ENCODE measurements at places on chromosomes 11 and 22.

DNA sequence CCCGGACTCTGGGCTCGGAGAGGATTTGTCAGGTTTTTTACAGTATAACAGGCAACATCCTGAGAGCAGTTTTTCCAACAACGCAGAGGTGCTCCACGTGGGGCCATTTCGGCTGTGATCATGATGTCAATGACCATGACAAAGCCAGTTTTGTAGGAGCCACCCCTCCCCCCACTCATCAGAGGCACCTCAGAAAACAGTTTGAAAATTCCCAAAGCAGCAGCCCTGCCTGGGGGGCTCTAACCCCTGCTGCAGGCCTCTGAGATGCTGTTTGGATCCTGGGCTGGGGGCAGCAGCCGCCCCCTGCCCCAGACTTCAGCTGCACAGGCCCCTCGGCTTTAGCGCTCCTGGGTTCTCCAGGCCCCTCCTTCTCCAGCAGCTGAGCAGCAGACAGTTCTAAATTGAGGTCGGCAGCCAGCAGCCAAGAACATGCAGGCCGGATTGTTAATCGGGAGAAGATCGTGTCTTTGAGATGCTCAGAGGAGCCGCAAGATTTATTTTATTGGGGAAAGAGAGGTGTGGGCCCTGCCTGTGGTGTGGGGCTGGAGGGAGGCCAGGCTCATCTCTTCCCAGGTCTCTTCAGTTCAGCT, 19.4 kb downstream of the NFAM1 start:
- H3K27ac ChIP-seq, result no peak overlapping the region
- no peak for DNase-seq
- H3K36me3 ChIP-seq, result no peaks in the 10 kb centered on the region
- H3K4me1 ChIP-seq, result no peaks in the 10 kb centered on the region
- H3K27me3 ChIP-seq, result peaks cover 66% of the 10 kb centered on the region

DNA sequence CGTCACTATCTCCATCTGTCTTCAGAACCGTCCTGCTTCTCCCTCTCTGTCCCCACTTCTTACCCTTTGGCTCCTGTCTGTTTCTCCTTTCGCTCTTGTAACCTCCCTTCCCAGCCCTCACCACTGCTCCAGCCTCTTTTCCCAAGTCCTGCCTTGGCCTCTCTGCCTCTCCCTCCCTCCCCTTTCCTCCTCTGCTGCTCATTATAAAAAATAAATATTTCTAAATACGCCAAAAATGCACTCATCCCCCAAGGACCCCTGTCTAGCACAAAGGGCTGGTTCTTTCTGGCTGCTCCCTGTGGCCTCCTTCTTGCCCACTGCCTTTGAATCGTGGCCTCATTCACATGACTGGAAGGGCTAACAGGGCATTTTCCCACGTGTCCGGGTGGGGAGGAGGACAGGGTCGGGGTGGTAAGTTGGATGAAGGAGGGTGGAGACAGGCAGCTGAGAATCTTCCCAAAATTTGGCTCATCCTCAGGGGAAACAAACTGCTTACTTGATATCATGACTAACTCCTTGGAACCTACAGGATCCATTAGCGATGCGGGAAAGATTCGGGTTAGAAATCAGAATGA, 26.4 kb upstream of the OAF start:
- no peaks in the 10 kb centered on the region for H3K4me1 ChIP-seq
- H3K36me3 ChIP-seq, result no peaks in the 10 kb centered on the region
- no peak overlapping the region for H3K27ac ChIP-seq
- H3K27me3 ChIP-seq, result peaks cover 4% of the 10 kb centered on the region
- no peak overlapping the region for H3K4me3 ChIP-seq
- no peak for DNase-seq

DNA sequence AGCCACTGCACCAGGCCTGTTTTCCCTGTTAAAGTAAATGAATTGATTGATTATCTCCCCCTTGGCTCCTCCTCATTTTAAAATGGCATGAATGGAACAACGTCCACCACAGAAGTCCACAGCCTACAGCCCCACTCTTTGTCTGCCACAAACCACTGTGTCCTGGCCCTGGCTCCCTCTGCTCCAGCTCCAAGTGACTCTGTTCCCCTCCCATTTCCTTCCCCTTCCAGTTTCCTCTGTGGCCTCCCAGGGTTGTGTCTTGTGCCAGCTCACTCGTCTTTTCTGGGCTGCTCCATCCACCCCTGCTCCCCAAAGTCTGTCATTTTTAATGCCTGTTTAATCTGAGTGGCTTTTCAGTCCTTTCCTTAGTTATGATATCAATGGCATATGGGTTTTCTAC, 52.4 kb upstream of the CD5 start:
- no peaks in the 10 kb centered on the region for H3K36me3 ChIP-seq
- no peaks in the 10 kb centered on the region for H3K27me3 ChIP-seq
- no peaks in the 10 kb centered on the region for H3K4me1 ChIP-seq
- no peak overlapping the region for H3K4me3 ChIP-seq
- no peak overlapping the region for H3K27ac ChIP-seq

GRCh38 chr11:129724866-129725265, 90.8 kb upstream of the TMEM45B start:
- H3K4me3 ChIP-seq, result no peak overlapping the region
- no peak overlapping the region for H3K27ac ChIP-seq
- H3K36me3 ChIP-seq, result no peaks in the 10 kb centered on the region
- no peaks in the 10 kb centered on the region for H3K27me3 ChIP-seq
- no peak for DNase-seq
- H3K4me1 ChIP-seq, result no peaks in the 10 kb centered on the region

DNA sequence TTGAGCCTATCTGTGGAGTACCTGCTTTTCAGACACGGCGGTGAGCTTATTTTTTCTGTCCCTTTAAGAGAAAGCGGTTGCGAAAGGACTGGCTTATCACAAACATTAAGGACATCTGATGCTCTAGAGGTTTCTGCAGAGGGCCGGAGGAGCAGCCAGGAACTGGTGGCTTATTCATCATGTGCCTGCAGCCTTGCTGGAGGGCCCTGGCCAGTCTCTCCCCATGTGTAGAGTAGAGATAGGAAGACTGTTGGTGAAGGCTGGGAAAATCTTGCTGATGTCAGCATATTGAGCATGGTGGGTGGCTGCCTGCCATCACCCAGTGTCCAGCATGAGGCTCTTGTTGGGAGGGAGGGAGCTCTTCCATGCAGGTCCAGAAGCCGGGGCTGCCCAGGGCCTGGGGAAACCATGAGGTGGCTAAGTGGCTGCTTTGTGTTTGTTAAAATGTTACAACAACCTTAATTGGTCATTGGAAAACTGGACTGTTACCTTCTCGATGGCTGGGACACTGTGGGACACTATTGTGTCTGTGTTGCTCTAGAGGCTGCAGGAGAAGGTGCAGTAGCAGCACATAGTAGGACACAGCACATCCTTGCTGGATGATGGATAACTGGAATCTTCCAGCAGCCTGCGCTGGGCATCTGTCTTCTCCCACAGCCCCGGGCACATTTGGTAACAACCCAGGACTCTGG, 54.3 kb downstream of the TSPAN18 start:
- H3K36me3 ChIP-seq, result no peaks in the 10 kb centered on the region
- H3K4me3 ChIP-seq, result no peak overlapping the region
- no peak overlapping the region for H3K27ac ChIP-seq

Measured in MM.1S (cell line).